ENCODE measurements at places on chromosomes 2 and 18.

GRCh38 chr2:54772110-54772509, 48.6 kb downstream of the EML6 start:
- peak; percentile 57 for DNase-seq

GRCh38 chr2:42795841-42796301, 3.5 kb upstream of the HAAO start:
- peak; percentile 55 for DNase-seq

DNA sequence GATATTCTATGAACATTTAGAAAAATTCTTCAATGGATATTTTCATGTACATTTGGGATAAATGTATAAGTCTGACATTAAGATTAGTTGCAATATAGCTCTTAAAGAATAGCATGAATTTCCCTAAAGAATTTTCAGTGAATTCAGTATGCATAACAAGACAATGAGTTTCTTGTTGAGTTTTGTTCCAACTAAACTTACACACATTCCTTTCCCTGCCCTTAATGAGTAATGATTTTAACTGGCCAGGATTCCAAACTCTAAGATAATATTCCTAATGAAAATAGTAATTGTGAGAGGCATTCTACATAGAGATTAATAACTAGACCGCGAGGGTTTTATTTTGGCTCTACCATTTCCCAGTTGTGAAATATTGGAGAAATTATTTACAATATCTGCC, 390.3 kb upstream of the GALNT5 start:
- peak; percentile 6 for DNase-seq

DNA sequence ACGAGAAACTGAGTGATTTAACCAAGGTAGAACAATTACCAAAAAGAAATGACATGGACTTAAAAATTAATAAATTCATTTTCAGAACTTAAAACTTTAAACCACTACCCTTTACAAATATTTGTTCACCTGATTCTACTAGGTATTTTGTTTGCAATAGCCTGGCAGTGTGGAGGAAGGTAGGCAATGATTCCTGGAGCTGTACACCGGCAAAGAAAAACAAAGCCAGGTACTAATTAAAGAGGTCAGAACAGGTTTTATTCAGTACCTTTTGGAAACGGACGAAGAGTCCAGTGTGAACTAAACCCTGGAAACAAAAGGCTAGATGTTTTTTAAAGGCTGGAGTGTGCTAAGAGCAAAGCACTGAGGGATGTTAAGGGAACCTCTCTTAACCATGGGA, 561.3 kb upstream of the FSHR start:
- no peak for DNase-seq

GRCh38 chr2:42971947-42972736, 179.8 kb upstream of the HAAO start:
- DNase-seq: no peak

GRCh38 chr2:215727507-215728503, 285.5 kb downstream of the MREG start:
- DNase-seq: peak; percentile 57

- DNase-seq: no peak
Observed at GRCh38 chr2:240919161-240919781, 13.1 kb downstream of the CROCC2 start.

DNA sequence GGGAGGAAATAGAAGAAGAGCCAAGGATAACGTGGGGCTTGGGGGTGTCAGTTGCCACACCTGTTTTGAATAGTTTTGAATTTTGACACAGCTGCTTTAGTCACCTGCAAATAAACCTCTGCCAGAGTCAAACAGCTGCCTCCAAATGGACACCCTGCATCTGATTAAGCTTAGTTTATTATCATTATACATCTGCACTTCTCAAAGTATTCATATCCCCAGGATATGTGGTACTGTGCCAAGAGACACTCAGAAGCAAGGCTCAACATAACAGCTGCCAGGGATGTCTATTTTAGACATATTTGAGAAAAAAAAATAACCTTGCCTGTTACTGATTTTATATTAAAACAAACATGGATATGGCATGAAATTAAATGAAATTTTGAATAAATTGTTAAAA, 122.5 kb upstream of the WDR75 start:
- DNase-seq: no peak

GRCh38 chr2:48332286-48332685, 197.7 kb upstream of the STON1 start:
- DNase-seq: peak; percentile 73

DNA sequence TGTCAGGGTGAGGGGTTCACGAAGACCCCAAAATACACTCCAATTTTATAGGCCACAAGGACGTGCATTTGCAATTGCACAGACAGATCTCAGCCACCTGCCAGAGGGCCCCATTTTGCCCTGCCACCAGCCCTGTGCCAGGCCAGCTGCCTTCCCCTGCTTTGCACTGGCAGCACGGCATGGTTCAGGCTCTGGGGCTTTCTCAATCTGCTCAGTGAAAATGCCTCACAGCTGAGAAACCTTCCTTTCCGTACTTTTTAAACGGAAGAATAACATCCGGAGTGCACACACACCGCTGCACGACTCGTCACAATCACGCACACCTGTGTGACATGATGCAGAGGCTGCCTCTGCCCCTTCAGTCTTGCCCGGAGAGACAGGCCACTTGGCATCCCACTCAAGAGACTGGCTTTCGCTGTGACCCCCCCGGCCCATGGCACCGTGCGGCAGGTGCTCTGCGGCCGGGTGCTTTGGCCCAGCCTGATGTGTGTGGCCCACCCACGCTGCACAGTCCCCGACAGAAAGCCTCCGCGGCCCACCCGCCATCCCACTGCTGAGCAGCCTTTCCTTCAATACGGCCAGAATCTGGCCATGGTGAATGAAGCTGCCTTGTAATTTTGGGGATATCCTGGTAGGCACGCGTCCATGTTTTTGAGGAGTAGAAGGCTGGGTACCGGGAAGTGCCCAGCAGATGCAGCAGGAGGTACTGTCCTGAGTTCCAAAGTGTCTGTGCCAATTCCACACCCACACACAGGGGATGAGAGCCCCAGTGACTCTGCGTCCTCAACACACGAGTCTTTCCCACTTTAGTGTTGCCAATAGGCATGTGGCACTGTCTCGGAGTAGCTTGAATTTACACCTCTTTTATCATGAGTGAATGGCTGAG, 88.8 kb downstream of the USP40 start:
- no peak for DNase-seq

- no peak for DNase-seq
Observed at GRCh38 chr2:99977966-99978365, 164.4 kb downstream of the AFF3 start.

Measured in cardiac fibroblast (primary cell).